ENCODE measurements at places on chromosomes 7 and 10. TPM values are rescaled to one million over a fixed set of nuclear protein-coding genes. Genes with fewer than 3 reads are reported as not detected.

Gene CCDC172
- not detected for total RNA-seq

Gene OPN4
- not detected for total RNA-seq

Gene VSTM4
- 5.2 TPM for total RNA-seq

Gene LIPN
- total RNA-seq, result not detected

Gene PRKCQ
- total RNA-seq, result not detected

Gene PPP1R3C
- 124 TPM for total RNA-seq

Gene THNSL1
- total RNA-seq, result 3.6 TPM

Gene LIPM
- not detected for total RNA-seq
